ENCODE measurements at places on chromosomes 13 and 19. TPM values are rescaled to one million over a fixed set of nuclear protein-coding genes. Genes with fewer than 3 reads are reported as not detected.

GRCh38 chr19:49557641-49558325 is 22.6 kb downstream of the NOSIP start:
- DNase-seq: no peak

DNA sequence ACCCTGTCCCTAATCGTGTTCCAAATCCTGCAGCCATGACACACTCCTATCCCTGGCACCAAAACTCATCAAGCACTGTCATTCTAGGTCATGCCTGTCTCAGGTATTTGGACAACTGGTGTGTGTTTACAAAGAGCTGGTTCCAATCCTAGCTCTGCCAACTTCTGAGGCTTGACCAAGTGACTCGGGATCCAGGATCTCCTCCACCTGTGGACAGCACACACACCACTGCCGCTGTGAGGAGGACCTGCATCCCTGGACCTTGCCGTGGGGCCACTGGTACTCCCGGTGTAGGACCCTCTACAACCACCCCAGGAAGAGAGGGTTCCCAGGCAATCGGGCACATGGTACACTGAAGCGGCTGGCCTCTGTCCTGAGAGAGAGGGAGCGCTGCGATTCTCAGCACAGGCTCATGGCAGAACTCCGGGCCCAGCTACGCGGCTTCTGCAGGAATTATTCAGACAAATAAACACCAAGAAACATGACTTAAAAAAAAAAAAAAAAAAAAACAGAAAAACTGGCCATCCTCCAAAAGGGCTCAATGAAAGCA is 20.4 kb downstream of the MLLT1 start:
- DNase-seq: no peak

OR7A5 gene
- total RNA-seq: not detected

CFD gene
- 18.2 TPM for total RNA-seq

CEACAM8 gene
- total RNA-seq: not detected

ZNF729 gene
- not detected for total RNA-seq

CGB2 gene
- total RNA-seq: 2.2 TPM

N4BP2L1 gene
- total RNA-seq: 0.34 TPM

Data from Daoy (cell line).